ENCODE measurements at places on chromosomes 2 and 18.

DNA sequence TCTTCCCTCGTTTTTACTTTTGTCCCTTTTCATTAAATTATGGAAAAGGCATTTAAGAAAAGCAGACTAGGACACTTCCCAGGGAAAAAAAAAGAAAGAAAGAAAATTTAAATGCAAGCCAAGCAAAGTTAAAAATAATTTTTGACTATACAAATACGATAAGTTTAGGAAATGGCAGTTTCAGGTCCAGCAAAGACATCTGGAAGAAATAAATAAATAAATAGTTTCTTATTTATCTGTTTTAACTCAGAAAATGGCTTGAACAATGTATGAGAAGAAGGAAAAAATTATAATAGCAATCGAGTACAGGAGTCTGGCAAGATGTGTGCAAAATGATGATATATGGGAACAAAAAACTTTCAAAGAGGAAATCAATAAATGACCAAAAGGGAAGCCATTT lies 114.6 kb upstream of the NCKAP5 start:
- no peak for DNase-seq

DNA sequence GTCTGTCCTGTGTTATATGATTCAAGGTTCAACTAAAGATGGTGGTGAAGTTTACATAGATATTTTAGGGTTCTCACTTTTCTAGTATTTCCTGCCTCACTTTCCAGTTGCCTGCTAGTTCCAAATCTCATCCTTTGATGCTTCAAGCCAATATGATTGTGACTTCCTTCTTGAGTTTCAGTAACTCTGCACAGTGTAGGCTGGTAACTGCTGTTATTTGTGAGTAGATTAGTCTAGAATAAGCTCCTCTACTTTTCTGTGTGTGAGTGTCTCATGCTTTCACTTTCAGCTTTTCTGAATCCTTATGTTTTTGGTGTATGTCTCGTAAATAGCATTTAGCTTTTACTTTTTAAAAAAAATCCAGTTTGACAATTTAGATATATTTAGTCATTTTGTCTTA lies 42.6 kb downstream of the GALNT1 start:
- DNase-seq, result no peak

GRCh38 chr2:206212673-206213513 lies 53.2 kb downstream of the EEF1B2 start:
- no peak for DNase-seq

GRCh38 chr18:55893948-55894347 lies 306.0 kb upstream of the TCF4 start:
- no peak for DNase-seq

DNA sequence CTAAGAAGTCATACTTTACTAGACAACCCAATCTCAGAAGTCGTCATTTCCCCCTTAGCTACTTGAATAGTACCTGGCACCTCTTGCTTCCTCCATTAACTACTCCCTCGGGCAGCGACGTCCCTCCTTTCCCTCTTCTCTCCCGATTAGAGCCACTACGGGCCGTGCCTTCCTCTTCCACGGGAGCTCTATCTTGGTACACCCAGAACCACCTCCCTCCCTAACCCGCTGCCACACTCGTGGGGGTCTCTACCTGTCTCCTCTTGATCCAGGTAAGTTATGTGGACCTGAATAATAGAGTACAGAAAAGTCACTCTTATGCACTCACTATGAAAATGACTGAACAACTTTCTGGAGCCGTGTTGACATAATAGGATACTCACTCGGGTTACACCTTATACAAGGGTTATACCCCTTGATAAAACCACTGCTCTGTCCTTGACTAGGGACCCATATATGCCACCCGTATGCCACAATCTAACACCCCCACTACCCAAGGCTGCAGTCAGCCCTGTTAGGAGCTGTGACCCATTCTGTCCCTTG lies 595 bp upstream of the HDHD2 start:
- DNase-seq, result peak; percentile 91

- no peak for DNase-seq
These were observed 15.7 kb upstream of the FZD7 start for GRCh38 chr2:202017940-202018339.

- no peak for DNase-seq
These were observed 32.1 kb upstream of the DPP4 start for GRCh38 chr2:162106146-162106551.

DNA sequence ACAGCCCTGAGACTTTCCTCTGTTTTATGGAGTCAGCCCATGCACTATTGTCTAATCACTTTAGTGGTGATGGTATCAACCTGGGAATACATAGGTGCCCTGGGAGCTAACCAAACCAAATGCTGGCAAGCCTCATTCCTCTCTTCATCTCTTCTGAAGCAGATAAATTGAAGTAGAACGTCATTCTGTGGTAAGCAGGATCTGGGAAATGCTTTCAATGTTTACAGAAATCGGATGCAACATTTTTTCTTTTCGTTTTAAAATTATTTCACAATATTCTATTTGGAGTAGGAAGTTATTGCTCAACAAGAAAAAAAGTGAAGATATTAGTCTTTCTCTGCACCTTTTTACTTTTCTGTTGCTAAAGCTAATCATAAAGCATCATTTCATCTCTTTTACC lies 114.2 kb downstream of the RBMS1 start:
- DNase-seq, result no peak

DNA sequence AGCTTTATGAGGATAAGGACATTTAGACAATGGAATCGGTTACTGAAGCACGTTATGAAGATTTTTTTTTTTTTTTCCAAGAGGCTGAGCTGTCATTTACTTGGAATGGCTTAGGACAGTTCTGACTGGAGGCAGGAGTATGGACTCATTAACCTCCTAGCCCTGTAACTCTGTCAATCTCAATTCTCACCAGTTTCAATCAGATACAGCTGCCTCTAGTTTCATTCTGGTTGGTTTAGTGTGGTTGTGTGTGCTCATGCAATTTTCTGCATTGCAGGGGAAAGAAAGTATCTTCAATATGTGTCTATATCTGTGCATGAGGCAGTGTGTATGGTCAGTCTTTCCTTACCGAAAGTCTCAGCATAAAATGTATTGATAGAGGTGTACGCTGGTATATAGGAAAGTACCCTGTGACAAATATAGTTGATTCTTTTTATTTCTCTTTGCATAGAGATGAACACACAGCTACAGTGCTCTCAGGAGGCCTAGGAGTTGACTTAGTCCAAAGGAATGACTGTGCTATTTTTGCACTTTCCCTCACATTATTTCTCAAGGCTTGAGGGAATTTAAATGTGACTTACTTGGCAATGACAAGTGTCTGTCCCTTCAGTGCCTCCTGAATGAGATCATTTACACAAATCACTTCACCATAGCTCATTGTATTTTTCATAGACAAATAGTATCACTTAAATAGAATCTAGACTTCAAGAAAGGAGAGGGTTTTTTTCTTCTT lies 50.5 kb upstream of the GRB14 start:
- DNase-seq, result no peak

DNA sequence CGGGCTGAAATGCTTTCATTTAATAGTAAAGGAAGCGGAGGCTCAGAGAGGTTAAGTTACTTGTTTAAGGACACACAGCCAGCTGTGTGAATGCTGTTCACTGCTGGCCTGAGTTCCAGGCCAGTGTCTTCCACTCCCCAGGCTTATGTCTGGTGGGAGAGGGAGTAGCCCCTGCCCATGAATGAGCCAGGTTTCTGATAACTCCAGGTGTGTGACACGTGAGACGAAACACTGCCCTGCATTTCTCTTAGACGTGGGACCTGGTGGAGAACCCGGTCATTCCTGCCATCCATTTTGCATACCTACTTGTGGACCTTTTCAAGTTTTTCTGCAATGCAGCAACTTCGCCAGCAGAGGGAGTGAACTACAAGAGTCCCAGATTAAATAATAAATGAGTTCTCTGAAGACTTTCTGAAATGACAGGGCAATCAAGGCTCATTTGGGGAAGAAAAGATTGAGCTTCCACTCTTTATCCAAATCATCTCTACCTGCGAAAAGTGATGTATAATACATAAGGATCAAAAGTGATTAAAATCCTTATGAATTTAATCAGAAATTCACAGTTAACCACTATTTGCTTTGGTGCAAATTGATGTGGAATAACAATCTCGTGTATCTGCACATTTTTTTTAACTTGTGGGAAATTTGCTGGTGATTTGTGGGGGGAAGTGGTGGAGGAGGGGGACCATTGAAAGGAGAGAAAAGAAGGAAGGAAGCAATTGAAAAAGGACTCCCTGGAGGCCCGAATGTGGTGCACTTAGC lies 79.4 kb upstream of the ASB18 start:
- DNase-seq, result no peak

- no peak for DNase-seq
These were observed 1.2 kb downstream of the SAP130 start for GRCh38 chr2:128026448-128027277.

DNA sequence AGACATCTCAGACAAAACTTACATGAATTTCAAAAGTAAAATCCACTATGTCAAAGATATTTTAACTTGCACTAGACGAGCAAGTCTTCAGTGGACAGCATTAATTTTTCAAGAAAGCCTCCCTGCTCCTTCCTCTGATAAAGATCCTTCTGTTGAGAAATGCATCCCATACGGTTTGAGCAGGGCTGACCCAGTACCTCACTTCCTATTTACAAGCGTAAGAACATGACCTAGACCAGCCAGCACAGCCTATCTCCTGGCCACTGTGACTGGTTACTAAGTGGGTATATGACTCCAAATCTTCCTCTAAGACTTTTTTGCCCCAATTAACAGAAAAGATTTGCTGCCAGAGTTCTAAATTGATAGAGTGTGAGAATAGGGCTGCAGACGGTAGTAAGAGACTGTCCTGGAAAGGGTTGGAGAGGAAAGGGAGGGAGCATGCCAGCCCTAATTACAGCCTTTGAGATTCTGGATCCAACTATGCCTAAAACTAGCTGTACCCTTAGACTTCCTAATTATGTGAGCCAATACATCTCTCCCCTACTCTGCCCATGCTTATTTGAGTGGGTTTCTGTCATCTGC lies 108.4 kb downstream of the PRELID3A start:
- DNase-seq, result no peak

- DNase-seq, result no peak
These were observed 50.7 kb upstream of the LINC00305 start for GRCh38 chr18:64199581-64199980.

DNA sequence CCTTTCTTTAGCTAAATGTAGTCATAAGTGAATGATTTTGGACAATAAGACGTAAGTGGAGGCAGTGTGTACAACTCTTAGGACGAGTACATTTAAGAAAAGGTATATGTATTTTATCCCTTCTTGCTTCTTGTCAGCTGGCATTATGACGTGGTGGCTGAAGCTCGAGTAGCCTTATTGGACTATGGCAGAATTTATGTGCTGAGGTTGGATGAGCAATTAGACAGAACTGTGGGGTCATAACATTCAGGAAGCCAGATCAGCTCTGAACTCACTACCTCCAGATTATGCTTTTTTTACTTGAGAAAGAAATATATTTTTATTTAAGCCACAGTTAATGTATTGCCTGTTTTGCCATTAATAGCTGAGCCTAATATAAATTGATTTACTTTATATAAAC lies 661.5 kb downstream of the ERBB4 start:
- DNase-seq, result no peak

DNA sequence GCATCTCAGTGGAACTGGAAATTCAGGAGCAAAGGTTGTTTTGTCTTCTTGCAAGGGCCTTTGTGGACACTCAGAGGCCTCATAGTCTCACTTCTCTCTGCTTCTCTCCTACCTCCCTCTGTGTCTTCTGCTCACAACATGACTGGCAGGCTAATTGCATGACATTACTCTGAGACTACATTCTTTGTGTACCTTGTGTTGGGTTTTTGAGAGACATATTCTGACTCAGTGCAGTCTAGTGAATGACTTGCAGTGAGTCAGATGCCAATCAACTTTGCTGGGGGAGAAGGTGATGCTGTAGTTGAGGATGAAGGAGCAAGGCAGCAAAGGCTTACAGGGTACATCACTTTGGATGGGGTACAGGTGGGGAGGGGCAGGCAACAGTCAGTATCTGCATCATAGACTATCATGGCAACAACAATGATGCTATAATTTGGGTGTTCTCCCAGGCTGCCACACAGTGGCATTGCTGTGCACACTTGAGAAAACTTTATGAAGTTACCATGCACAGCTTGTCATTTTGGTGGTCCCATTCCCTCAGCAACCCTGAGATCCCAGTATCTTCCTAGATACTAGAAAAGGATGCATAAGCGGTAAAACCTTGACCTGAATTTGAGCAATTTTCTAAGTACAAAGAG lies 69.3 kb upstream of the SLC16A14 start:
- peak; percentile 50 for DNase-seq

GRCh38 chr2:121330921-121331320 lies 45.9 kb upstream of the TFCP2L1 start:
- no peak for DNase-seq

- DNase-seq, result no peak
These were observed 21.1 kb upstream of the GALNT5 start for GRCh38 chr2:157236404-157236803.

- no peak for DNase-seq
These were observed 40.6 kb upstream of the RFX8 start for GRCh38 chr2:101515477-101515876.

- no peak for DNase-seq
These were observed 194.8 kb upstream of the GULP1 start for GRCh38 chr2:188096910-188097309.
